ENCODE measurements at places on chromosomes 2 and 18.

GRCh38 chr2:181992776-181993175, 7.1 kb downstream of the PPP1R1C start:
- DNase-seq: no peak

DNA sequence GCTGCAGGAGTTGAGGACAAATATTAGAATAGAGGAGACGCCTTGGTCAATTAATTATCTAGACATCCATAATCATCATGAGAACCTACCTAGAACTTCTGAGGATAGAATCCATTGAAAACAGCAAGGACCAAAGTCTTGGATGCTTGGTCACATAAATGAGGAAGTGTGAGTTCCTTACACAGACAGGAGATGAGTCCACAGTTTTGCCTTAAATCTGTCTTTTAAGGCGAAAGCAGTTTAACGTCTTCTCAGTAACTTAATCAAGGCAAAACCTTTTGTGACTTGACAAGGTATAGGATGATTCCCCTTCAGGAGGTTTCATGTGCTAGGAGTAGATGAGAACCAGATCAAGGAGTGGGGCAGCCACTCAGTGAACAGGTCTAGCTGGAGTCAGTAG, 1783.2 kb upstream of the CELF4 start:
- DNase-seq: no peak

DNA sequence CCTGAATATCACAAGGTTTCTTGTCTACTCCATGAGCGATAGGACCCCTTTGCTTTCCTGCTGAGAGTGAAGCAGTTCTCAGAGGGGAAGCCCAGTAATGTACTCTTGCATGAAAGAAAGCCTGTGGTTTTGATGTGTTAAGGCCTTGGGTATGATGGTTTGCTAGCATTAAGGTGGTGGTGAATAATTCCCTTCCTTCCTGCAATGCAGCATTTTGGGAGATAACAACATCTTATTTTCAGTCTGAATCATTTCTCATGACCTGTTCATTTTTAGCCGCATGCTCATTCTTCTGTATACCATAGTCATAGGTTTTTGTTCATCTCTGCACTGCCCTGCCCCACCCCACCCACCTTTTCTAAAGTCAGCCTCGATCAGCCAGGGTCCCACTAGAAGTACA, 66.2 kb downstream of the HNMT start:
- no peak for DNase-seq

- no peak for DNase-seq
Observed at GRCh38 chr2:17270894-17271293, 247.3 kb downstream of the RAD51AP2 start.

DNA sequence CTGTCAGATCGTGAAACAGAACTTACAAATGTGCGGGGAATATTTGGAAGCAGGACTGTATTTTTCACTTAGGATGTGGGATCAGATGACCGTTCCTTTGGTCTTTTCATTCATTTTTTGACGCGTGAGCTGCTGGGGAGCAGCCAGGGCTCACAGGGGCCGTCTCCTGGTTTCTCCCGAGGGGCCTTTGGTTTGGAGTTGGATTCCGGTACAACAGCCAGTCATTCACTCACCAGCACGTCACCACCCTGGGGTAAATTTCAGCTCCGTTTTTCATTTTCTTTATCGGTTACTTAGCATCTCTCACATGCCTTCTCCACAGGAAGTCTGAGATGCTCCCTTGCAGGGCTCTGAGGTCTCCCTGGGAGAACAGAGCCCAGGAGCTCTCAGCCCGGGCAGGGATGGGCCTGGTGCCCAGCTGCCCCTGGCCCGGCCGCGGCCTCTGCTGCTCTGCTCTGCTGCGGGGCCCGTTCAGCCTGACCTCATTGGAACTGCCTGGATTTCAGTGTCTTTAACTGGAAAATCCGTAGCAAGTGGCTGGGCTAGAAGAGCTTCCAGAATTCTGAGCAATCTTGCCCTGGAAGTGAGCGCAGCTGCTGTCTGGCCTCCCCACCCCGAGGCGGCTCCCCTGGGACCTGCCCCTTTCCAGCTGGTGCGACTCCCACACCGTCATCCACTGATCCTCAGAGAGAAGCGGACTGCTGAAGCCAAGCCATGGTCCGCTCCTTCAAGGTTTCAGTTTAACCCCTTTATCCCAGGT, 335.6 kb downstream of the EIPR1 start:
- no peak for DNase-seq

- DNase-seq: no peak
Observed at GRCh38 chr2:62369541-62370202, 136.3 kb downstream of the TMEM17 start.

GRCh38 chr2:172039011-172039704, 39.4 kb downstream of the METAP1D start:
- no peak for DNase-seq

DNA sequence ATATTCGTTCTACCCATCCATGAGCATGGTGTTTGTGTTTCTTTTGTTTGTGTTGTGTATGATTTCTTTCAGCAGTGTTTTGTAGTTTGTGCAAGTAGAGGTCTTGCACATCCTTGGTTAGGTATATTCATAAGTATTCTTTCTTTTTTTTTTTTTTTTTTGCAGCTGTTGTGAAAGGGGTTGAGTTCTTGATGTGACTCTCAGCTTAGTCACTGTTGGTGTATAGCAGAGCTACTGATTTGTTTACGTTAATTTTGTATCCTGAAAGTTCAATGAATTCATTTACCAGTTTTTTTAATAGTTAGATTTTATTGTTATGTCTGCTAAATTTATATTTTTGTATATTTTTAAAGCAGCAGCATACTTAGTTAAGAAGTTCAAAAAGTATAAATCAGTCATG, 834.4 kb upstream of the NRXN1 start:
- no peak for DNase-seq

DNA sequence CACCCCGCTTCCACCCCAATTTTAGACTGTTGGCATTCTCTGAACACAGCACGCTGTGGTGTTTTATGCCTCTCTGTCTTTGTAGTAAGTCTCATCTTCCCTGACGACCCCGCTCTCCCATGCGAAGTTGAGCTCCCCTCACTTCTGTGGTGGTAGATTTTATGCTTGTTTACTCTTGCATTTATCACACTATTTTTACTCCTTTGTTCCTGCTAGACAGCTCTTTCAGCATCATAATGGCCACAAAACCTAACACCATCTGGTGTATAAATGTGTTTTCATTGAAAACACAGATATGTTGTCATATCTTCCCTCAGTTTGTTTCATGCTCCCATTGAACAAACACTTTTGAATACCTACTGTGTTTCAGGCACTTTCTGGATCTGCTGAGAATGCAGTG, 57.1 kb downstream of the PKP4 start:
- no peak for DNase-seq

DNA sequence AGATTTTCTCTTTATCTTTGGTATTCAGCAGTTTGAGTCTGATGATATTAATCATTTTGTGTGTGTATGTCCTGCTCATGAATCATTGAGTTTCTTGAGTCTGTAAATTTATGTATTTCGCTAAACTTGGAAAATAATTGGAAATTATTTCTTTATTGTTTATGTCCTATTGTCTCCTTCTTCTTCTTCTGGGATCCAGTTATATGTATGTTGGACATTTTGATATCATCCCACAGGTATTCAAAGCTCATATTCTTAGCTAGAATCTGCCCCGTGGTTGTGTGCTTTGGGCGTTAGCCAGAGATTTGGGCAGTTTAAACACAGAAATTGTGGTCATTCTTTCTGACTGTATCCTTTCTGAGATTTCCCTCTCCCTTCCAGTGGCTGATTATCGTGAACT, 243.0 kb upstream of the SPRED2 start:
- no peak for DNase-seq

DNA sequence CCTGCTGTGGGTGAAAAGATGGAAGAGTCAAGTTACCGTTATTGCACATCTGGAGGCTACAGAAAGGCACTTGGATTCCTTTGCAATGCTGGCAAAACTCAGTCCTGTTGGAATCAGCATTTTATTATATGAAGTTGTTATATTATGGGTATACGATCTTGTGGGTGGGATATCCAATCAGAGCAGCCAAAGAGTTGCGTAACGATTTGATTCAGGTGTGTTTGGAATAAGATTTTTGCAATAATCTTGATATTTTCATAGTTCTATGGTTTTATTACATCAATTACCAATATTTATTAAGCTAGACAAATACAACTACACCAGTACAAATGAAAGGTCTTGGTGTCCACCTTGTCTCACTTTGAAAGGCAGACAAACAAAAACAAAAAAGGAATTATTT, 57.9 kb upstream of the SOS1 start:
- DNase-seq: no peak

GRCh38 chr2:101956465-101957438, 35.0 kb upstream of the IL1R2 start:
- DNase-seq: no peak

GRCh38 chr18:5890331-5891183, 4.8 kb downstream of the TMEM200C start:
- peak; percentile 64 for DNase-seq

DNA sequence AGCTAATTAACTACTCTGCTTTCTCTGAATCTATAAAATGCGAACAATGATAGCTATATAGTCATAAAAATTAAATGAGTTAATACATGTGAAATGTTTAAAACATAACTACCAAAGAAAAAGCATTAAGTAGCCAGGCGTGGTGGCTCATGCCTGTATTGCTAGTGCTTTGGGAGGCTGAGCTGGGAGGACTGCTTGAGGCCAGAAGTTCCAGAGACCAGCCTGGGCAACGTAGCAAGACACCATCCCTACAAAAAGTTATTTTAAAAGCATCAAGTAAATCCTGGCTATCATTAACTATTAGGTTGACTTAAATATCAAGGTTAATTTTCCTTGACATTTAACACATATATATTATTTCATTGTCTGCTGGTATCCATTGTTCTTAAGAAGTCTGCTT, 152.4 kb downstream of the NBAS start:
- DNase-seq: no peak

GRCh38 chr2:181196401-181196800, 216.0 kb downstream of the UBE2E3 start:
- no peak for DNase-seq

GRCh38 chr18:80202264-80202998, 44.9 kb downstream of the PARD6G start:
- no peak for DNase-seq

DNA sequence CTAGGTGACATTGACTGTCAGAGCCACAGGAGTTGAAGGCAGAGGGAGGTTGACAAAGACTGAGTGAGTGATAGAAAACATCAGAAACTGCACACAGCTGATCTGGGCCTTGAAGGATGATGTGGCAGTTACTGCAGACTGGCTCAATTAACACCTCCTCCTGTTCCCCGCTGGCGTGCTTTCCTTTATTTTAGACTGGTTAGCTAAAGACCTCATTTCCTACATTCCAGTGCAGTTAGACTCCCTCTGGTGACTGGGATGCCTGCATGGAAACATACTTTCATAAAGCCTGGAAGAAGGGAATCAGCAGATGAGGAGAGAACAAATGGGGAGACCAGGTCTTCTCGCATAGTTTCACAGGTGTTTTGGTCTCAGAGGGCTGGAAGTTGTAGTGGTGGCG, 7.1 kb downstream of the TPGS2 start:
- DNase-seq: no peak

- DNase-seq: no peak
Observed at GRCh38 chr18:67916097-67916496, 399.6 kb upstream of the DSEL start.

- no peak for DNase-seq
Observed at GRCh38 chr18:55320424-55321264, 267.3 kb downstream of the TCF4 start.

GRCh38 chr18:6607343-6607742, 122.2 kb upstream of the ARHGAP28 start:
- no peak for DNase-seq

GRCh38 chr2:190110131-190110530, 47.6 kb upstream of the MSTN start:
- no peak for DNase-seq

DNA sequence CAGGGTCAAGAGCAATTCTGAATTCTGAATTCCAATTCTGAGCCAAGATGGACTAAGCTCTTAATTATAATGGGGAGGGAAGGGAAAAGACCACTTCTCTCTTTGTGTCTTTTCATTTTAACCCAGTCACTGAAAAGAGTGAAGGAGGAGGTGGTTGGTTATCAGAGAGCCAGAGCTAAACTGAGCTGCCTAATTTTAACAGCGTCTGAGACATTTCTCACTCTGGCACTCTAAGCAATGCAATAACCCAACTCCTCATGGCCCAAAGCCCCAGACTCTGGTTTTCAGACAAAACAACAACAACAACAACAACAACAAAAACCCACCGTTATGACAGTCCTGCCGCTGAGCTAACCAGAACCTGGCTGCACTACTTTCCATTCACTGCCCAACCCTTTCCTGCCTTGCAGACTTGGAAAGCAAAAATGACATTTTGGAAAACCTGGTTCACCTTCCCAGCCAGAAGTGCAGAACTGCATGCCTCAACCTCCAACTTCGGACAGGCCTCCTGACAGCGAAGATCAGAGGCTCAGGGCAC, 1.0 kb downstream of the CHST10 start:
- no peak for DNase-seq

DNA sequence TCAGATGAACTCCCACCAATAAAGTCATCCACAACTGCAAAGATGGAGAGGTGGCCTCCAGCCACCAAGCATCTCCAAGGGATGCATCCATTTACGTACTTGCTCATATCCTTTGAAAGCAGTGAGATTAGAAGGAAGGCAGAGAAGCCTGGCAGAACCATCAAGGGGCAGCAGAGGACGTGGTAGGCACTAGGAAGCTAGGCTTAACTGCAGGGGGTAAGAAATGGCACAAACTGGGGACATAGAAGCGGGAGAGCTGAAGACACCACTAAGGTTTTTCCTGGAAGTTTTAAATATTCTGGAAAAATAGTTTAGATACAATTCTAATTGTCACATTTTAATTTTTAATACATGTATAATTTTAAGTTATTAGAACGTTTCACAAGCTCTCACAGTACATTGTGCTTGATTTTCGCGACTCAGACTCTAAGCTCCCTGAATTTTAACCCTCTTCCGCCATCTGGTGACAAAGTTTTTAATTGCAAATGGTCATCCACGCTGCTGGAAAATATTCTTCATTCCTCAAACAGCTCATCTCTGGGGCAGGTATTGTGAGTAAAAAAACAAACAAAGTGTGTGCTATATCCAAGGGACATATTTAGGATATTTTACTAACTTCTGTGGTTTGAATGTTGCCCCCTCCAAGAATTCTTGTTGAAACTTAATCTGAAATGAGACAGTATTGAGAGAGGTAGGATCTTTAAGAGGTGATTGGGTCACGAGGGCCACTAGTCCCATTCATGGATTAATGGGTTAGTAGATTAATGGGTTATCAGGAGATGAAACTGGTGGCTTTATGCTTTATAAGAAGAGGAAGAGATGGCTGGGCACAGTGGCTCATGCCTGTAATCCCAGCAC, 1.6 kb upstream of the PSTPIP2 start:
- DNase-seq: peak; percentile 69

DNA sequence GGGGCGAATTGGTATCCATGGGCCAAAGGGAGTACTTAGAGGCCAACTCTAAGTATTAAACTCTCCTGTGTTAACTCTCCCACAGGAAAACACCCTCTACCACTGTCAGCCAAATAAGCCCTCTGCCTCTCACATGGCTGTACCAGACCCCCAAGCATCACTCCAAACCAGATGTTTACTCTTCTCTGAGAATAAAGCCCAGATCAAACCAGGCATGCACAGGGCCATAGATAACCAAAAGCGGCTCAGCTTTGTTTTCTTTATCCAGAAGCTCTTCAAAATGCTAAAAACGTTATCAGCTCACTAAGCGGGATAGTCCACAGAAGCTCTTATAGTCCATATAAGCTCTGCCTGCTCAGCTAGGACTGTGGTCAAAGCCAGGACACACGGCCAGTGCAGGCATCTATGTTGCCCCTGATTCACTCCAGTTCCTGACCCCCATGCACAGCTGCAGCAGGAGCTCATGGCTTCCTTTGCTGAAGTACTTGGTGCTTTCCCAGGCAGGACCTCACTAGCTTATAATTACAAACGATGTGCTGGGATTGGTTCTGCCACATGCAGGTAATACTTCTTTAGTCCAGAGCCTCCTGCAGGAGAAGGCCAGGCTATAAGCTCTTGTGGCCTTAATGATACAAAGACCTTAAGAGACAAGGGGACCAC, 21.0 kb upstream of the SEMA4C start:
- DNase-seq: no peak
